NCI-H2107 (cell line): ENCODE measurements at places on chromosomes 5 and 9.
A peak's percentile ranks its signal among the peaks of the same experiment; 100 is the strongest.

DNA sequence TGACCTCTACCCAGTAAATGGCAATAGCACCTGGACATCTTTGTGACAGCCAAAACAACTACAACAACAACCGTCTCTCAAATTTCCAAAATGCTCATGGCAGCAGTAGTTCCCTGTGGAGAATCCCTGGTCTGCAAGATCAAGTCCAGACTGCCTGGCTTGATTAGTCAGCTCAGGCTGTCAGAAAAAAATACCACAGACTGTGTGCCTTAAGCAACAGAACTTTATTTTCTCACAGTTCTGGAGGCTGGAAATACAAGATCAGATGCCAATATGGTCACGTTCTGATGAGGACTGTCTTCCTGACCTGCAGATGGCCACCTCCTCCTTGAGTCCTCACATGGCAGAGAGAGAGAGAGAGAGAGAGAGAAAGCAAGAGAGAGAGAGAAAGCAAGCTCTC lies 52.3 kb upstream of the MOCS2 start:
- no peak for DNase-seq

DNA sequence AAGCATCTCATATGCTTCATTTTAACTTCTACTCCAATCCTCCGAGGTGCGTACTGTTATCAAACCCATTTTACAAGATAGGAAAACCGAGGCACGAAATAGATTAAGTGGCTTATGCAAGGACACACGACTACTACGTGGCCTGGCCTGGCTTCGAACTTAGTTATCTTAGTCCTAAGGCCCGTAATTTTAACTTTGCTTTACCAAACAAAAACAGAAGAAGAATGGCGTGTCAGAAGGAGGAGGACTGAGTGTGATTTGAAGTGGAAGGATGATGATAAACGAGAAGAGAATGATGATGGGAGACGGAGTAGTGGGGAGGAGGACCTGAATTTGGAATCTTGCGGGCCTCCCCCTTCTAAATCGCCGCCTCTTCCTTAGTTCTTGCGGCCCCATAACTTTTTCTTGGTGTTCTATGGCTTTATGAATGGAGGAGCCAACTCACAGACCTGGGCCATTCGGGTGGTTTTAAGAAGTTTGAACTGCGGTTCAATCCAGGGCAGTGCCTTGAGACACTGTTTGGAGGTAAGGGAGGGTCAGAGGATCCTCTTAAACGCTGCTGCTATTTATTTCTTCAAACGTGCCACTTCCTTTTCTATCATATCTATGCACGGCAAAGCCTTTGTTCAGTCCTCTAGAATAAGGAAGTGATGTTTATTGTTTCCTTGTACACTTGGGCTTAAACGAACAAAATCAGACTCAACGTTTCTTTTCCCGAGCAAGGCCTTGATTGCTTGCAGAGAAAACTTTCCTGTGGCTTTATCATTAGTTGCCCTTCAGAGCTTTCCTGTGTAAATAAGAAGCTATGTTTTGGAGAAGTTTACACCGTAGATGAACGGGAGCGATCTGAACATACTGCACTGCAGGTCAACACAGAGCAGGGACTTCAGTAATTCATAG lies 795 bp downstream of the CNOT8 start:
- DNase-seq: no peak

DNA sequence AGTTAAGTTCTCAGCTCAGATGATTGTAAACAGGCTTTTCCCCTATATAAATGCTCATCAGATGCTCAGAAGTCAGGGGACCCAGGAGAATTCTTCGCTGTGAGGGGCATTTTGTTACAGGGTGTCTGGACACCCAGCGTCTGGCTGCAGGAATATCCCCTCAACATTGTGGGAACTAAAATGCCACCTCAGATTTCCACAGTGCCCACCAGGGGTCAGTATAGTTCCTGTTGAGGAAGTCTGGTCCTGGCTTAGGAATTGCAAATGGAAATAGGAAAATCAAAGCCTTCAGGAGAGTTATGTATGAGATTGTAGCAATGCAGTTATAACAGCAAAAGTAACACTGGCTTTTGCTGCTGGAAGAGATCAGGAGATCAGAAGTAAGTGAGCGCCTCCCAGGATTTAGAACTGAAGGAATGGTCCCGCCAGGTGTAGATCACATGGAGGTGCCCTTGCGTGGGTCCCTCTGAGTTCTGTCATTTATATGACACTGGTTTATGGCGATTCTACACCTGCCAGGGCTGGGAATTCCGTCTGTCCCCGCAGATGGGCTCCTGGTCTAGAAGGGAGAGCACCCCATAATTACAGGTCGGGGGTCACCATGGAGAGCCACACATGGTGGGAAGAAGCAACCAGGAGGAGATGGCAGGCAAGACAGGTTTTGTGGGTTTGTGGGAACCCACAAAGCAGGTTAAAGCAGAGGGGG lies 47.1 kb upstream of the CTSL start:
- DNase-seq: no peak

GRCh38 chr9:87569518-87569917 lies 71.9 kb downstream of the DAPK1 start:
- DNase-seq: no peak

DNA sequence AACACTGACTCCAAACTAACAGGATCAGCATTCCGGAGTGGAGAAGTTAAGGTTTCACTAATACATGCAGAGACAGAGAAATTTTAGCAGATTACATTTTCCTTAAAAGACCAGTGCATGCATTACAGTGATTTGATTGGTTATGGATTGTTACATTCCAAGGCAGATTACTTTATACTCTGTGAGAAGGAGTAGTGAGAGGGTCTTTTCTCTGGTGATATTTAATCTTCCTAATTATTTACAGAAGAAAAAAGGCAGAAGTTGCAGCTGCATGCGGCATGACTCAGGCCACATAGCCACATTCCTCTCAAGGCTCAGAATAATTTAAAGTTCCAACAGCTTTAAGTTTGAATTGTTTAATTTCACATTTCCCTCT lies 53.0 kb upstream of the PDZD2 start:
- no peak for DNase-seq

DNA sequence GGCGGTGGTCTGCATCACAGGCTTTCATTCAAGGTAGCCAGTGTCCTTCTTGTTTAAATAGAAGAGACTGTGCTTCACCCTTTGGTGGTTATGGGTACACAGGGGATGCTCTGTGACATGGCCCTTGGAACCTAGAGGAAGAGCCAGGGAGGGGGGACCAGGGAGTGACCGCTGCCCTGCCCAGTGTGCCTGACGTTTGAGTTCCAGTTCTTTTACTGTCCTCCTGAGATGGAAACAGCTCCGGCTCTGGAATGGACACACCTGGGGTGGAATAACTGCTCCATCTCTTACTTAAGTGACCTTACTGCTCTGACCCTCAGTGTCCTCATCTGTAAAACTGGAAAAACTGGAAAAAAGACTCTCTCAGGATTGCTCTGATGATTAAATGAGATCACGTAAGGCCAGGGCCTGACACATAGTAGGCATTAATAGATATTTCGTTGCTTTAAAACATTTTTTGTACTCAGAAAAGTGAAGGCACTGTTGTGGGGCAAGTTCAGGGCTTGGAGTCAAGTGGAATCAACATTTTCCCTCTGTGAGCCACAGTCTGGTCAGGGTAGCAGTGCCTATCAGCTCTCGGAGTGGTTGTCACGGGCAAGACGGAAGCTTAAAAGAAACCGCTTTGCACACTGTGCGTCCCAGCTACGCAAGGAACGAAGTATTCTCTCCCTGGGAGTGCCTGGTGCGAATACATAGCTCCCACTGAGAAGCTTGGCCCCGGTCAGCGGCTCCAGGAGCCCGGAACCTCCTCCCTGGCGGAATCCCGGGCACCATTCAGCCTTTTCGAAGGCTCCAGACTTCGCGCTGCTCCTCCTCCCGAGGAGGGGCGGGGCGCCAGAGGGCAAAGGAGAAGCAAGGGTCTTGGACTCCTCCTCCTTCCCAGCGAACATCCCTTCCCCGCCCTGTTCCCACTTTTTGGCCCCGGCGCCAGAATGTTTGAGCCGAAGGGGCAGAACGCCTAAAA lies 5.8 kb downstream of the POU4F3 start:
- no peak for DNase-seq

GRCh38 chr5:101811466-101811865 lies 484.6 kb downstream of the SLCO4C1 start:
- no peak for DNase-seq

DNA sequence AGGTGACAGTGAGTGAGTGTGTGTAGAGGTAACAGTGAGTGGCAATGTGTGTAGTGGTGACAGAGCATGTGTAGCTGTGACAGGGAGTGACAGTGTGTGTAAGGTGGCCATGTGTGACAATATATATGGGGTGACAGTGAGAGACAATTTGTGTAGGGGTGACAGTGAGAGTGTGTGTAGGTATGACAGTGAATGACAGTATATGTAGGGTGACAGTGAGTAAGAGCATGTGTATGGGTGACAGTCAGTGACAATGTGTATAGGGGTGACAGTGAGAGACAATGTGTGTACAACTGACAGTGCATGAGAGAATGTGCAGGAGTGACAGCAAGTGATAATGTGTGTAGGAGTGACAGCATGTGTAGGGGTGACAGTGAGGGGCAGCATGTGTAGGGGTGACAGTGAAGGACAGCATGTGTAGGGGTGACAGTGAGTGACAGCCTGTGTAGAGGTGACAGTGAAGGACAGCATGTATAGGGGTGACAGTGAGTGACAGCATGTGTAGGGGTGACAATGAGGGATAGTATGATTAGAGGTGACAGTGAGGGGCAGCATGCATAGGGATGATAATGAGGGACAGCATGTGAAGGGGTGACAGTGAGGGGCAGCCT lies 10.1 kb upstream of the GAPT start:
- DNase-seq: no peak

DNA sequence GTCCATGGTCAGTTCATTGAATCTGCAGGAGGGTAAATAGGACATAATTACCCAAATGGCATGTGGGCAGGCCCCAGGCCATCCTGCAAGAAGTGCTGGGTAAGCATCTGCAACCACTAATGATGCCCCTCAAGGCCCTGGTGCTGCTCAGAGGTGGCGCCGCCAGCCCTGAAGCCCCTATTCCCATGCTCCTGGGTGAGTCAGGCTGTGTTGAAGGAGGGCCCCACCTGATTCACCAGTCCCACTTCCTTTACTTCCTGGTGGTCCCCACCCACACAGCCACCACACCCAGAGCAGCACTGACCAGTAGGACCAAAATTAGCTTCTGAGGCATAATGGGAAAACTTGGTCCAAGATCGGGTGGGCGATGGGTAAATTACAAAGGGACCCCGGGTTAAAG lies 120.4 kb upstream of the SPRY4 start:
- DNase-seq: no peak

DNA sequence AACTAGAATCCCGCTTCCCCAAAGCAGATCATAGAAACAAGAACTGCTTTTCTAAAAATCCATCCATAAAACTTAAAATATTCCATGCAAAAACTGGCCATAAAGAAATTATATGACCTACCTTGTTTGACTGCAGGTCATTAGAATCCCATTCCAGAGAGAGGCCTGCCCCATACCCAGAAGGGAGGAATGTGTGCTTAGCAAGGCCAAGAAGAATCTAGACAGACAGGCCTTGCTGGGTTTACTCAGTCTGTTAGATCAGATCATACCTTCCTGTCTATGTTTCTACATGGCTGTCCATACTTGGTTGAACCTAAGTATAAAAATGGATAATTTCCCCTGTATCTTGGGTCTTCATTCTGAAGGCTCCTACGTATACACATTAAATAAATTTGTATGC lies 358.8 kb upstream of the TRPC7 start:
- DNase-seq: no peak

DNA sequence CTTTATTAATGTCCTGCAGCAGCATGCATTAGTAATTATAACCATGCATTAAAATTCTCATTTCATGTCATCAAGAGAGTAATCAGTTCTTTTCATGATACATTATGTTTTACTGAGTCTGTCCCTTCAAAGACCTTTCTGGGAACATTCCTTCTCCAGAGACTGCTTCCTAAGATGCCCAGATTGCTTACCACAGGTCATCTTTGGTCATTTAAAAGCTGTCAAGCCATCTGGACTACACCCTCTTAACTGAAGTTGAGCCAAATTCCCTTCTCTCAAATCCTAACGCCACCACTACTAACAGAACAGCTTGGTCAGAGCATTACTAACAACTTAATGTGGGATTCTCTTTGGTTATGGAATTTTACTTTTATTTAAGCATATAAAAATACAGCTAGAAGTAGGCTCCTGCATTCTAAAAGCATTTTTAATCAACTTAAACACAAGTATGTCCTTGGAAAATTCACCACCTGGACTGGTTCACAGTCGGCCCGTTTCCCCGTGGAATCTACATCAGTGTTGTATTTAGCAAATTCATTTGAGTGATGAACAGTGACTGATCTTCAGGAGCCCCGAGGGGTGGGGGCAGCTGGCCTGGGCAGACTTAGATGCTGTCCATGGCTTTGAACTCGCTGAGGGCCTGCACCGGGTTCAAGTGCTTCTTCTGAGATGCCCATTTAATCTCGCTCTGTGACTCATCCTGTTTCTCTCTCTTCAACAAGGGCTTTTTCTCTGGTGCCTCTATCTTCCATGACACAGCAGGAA lies 92.8 kb upstream of the CCDC112 start:
- no peak for DNase-seq

GRCh38 chr5:102600964-102601363 lies 102.2 kb upstream of the SLCO6A1 start:
- DNase-seq: no peak

- DNase-seq: peak; percentile 6
These were observed 74.4 kb downstream of the SLC28A3 start for GRCh38 chr9:84266087-84266561.

DNA sequence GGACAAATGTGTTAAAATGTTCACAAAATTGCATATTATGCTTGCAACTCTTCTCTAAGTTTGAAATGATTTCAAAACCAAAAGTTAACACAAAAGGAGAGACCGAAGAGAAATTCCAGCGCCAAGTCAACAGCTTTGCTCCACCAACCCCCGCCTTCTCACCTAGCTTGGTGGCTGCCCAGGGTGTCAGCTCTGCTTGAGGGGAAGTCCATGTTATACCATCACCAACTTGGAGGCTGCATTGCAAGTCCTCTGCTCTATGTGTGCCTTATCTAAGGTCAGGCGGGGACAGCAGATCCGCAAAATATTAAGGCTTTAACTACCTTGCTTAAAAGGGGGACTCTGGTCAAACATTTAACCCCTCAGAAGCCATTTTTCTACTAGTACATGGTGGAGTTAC lies 14.6 kb downstream of the CCNJL start:
- DNase-seq: no peak

DNA sequence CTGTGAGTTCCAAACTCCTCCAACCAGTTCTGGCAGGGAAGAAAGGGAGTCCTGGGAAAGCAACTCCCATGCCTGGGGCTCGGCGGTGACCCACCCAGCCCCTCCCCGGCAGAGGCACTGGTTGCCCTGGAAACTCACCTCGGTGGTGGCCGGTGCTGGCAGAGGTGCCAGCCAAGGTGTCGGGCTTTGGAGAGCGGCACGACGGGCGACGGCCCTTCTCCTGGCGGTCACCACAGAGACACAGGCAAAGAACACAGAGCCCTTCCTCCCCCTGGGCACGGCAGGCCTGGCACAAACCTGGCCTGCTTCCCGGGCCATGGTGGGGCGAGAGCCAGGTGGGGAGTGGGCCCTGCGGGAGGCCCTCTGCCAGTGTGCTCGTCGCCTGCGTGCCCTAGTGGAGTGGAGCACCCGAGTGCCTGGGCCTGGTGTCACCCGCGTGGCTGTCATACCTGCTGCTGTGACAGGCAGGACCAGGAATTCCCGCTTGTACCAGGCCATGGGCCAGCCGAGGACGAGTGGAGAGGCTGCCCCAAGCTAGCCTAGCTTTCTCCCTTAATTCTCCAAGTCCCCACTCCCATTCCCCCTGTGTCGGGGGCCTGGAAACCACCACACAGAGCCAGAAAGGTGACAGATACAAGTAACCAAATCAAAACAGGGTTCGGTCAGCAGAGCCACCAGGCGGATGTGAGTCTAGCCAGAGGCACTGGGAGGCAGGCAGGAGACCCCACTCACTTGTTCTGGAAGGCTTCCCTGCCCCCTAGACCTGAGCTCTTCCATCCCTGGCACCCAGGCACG lies 8.2 kb upstream of the RALGDS start:
- no peak for DNase-seq
